Stimulated activated CD4-positive, alpha-beta T cell treated with anti-CD3 and anti-CD28 coated beads, Interleukin-4, amount 100 ng/mL, for 24 hours (primary cell): ENCODE measurements at places on chromosomes 6 and 20.

DNA sequence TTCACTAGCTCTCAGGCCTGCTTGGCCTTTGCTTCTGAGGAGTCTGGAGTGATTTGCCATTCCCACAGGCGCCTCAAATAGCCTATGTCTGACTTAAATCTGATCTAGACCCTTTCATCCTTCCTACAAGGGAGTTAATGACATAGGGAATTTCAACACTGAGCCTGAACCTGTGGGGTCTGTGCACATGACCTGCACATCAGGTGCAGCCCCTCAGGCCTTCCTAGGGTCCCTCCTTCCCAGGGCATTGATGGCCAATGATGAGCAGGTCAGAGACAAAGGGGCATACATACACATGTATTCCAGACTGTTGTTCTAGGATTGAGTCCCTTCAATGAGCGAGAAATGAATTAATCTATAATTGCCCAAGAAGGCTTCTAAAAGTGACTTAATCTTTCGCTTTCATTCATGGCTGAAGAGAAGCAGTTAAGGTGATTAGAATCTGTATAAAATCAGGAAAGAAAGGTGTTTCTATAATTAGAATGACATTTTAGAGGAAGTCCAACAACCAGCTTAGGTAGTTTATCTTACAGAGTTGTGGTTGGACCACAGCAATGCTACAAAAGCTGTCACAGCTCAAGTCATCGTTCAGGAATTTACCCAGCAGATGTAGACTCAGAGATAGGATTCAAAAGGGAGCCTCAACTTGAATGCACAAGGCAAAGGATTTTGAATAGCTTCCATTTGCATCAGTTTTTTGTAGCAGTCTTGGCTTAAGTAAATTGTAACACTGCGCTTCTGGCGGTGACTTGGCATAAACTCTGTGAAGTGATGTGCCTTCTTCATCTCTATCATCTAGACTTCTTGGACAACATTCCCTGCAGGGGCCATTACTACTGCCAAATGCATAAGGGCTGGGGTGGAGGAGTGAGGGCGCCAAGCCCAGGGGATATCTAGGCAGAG, 27.0 kb upstream of the TBC1D7 start:
- DNase-seq = peak; percentile 35

GRCh38 chr6:38233161-38233791, 406.5 kb downstream of the BTBD9 start:
- DNase-seq = no peak

DNA sequence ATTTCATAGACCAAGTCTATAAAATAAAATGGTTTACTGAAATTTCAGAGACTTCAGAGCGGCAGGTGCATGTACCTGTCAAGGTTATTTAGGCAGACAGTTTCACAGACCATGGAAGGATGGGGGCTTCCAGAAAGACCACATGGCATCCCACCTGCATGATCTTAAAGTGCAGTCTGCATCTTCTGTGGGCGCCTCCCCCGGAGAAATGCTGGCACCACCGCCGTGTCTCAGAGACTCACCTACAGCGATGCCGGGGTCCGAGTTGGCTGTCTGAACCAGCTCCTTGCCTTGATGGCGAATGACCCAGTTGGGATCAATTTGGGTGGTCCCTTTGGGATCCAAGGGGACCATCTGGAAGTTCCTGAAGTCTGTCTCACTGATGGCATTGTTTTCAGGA, 30.6 kb downstream of the THBS2 start:
- no peak for DNase-seq

- DNase-seq = no peak
Observed at GRCh38 chr20:12413116-12413515, 495.4 kb downstream of the BTBD3 start.

DNA sequence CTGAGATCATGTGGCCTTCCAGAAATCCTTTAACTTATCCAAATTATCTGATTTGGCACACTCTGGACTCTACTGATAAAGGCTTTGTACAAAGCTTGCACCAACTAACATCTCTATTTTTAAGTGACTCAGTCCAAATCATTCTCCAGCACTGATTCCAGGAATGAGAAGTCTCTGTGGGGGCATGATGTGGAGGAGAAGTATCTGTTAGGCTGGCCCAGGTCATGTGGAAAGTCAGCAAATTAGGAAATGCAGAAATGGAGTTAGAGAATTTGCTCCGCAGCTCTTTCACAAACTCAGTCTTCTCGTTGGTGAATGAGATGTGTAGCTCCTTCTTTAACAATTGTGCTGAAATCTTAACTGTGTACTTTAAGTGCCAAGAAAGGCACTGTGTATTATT, 165.7 kb downstream of the ZNF217 start:
- DNase-seq = no peak
